ENCODE measurements at places on chromosomes 7 and 10.
A peak's percentile ranks its signal among the peaks of the same experiment; 100 is the strongest.

- DNase-seq: peak; percentile 79
Observed at GRCh38 chr10:11684717-11685645, 57.2 kb upstream of the ECHDC3 start.

DNA sequence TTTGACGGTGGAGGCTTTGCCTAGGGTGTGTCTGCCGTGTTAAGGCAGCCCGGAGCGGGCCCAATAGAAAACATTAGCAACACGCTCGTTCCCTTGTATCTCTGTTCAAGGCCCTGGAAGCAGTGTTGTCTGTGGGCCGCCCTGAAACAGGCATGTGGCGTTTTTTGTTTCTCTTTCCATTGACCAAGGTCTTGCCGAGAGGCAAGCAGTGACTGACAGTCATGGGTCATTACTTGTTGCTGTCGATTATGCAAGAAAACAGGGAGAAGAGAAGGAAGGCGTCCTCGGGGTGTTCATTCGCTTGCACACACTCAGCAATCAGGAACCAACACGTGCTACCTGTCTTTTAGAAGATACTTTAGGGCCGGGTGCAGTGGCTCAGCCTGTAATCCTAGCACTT is 92.5 kb downstream of the EZH2 start:
- DNase-seq: no peak

GRCh38 chr7:17123020-17123419 is 175.4 kb upstream of the AHR start:
- no peak for DNase-seq

- no peak for DNase-seq
Observed at GRCh38 chr10:101287183-101287996, 58.1 kb upstream of the LBX1 start.

- DNase-seq: no peak
Observed at GRCh38 chr10:88439932-88440331, 143.2 kb downstream of the RNLS start.

DNA sequence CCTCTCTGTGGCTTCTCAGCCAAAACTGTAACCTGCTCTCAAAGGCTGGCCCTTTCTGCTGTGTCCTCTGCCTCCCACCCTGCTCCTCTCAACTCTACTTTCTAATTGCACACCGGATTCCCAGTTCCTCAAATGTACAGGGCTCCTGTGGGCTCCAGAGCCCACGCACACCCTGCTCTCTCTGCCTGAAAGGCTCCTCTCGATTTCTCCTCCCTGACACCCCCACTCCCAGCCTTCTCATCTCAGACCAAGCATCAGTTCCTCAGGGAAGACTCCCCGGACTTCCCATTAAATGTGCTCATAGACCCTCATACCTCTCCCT is 111.7 kb upstream of the STEAP1B start:
- no peak for DNase-seq
